ENCODE measurements at places on chromosomes 1 and 21.
A peak's percentile ranks its signal among the peaks of the same experiment; 100 is the strongest.

DNA sequence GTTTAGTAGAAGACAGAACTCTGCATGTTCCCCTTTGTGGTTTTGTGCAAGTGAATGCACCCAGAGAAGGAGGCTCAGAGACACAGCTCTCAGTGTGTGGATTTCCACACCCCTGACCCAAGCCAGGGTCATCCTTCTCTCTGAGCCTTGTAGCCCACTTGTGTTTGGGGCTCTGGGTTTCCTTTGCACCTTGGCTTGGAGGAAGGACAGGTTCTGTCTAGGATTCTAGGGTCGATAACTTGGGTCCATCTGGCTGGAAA lies 27.2 kb downstream of the MYOG start:
- no peak for DNase-seq

DNA sequence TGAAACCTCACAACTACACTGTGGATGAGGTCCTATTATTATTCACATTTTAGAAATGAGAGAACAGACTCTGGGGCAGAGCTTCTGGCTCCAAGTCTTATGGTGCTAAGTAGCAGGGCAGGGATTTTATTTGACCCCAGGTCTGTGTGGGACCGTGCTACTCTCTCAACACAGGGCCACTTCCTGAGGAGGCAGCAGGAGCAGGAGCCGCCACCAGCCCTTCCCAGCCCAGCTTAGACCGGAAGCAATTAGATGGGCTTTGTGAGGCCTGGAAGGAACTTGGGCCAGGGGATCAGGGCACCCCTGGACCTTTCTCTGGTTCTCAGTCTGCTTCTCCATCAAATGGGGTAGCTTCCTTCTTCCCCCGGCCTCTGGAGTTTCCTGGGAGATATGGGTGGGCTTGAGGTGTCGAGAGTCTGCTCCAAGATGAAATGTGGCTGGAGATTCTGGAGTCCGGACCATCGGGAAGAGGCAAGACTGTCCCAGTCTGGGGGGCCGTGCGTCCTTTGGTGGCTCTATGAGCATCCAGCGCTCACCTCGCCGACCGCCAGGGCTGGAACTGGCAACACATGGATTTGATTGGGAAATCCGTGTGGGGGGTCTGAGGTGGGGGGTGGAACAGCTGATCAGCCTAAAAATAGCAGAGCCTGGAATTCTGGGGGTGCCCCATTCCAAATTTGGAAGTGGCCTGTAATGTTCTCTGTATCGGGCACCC lies 136.8 kb downstream of the FOXD2 start:
- no peak for DNase-seq

DNA sequence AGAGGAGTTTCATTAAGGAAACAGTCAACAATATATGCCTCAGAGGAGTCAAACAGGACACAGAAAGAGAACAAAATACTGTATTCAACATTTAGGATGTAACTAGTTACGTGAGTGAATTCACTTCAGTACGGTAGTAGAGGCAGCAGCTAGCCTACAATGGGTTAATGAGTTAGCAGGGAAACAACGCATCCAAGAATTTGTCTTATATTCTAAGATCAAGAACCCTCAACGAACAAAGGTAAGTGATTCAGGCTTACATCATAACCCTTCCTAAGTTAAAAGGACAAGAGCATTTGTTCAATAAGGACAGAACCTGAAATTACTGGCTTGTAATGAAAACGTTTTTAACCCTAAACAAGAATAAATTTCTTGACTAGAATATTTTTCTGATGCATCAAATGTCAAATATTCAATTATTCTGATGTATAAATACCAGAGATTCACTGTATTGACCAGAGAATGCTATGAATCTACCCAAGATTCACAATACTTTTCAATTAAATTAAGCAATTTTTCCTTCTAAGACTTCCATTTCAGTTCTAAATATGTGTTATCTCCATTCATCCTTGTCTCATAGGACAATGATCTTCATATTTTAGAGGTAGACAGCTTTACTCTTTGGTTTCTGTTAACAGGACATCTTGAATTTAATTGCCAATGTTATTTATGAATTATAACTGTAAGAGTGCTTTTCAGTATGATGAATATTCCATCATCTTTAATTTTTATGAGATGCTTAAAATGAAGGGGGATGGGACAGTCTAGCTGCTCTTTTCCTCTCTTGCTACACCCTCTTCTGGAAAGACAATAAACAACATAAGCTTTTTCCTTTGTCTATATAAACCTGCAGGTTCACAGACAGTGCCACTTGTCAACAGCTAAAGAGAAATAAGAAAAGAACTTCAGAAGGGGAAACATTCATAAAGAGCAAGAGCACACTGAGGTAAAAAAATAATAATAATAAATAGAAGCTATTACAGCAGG lies 209.5 kb downstream of the SMYD3 start:
- peak; percentile 67 for DNase-seq

- no peak for DNase-seq
These were observed 3.1 kb upstream of the JAK1 start for GRCh38 chr1:64969305-64970046.

DNA sequence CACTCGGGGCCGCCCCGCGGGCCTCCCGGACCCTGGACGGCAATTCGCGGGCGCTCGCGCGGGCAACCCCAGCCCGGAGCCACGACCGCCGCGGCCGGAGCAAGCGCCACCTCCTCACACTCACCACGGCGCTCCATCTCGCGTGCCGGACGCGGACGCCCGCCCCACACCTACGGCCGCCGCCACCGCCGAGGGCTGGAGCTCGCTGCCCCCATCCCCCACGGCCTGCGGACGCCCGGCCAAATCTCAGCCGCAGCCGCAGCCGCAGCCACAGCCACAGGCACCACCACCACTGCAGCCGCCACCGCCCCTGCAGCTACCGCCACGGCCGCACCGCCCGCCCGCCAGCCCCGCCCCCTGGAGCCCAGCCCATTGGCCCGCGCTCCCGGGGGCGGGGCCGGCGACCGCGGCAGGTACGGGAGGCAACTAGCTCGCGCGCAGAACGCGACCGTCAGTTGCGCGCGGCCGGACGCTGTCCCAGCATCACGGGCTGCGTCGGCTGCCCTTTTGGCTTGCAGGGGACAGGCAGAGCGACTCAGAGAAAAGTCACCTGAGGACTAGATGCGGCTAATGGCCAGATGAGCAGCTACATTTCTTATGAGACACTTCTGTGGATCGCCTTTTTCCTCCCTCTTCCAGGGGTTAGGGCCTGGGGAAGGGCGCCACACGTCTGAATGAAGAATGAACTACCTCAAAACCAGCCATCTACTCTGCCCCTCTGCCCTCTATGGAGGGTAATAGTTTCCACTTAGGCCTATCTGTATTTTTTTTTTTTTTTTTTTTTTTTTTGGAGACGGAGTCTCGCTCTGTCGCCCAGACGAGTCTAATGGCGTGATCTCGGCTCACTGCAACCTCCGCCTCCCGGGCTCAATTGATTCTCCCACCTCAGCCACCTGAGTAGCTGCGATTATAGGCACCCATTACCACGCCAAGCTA lies at the start of gene ARHGAP29:
Gene ARHGAP29 (minus strand): TSS at position 294 of the 936 bp plus-strand sequence. CDS start 5,973 bp downstream, outside the sequence.
- peak; percentile 83 for DNase-seq

GRCh38 chr1:89831462-89832120 lies 10.8 kb downstream of the LRRC8D start:
- DNase-seq = no peak

- no peak for DNase-seq
These were observed 59.8 kb downstream of the LPAR3 start for GRCh38 chr1:84833194-84833593.

GRCh38 chr1:2072109-2072806 lies 22.0 kb downstream of the PRKCZ start:
- no peak for DNase-seq

DNA sequence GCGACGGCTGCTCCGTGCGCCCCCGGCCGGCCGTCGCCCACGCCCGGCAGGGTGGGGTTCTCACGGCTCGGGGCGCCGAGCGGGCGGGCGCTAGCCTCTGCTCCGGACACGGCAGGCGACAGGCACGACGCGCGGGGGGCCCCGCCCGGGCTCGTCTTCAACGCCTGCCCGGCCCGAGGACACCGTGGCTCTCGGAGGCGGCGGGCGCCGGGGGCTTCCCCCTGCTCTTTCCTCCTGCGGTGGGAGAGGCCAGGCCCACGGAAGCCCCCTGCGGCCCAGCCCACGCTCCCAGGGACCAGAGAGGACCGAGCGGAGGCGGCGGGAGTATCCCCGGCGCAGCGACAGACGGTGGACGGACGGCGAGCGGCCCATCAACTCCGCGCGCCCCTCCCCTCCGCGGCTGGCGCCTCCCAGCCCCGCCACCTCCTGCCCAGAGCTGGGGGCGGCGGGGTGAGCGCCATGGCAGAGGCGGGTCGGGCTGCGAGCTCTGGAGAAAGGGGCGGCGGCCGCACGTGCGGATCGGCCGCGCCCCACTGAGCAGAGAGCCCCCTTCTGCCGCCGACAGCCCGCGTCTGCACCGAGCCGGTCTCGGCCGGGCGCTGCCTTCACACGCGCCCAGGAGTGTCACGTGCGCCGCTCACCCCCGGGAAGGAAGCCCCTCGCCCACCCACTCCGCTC lies at the start of the genes SHE and TDRD10:
Gene SHE (minus strand): TSS at position 347 of the 678 bp plus-strand sequence. CDS start 386 bp downstream, outside the sequence.
Gene TDRD10 (plus strand): TSS at position 154 of the 678 bp plus-strand sequence. CDS start 4,685 bp downstream, outside the sequence.
- DNase-seq = no peak

GRCh38 chr1:147270721-147271120 lies 28.2 kb downstream of the CHD1L start:
- no peak for DNase-seq

DNA sequence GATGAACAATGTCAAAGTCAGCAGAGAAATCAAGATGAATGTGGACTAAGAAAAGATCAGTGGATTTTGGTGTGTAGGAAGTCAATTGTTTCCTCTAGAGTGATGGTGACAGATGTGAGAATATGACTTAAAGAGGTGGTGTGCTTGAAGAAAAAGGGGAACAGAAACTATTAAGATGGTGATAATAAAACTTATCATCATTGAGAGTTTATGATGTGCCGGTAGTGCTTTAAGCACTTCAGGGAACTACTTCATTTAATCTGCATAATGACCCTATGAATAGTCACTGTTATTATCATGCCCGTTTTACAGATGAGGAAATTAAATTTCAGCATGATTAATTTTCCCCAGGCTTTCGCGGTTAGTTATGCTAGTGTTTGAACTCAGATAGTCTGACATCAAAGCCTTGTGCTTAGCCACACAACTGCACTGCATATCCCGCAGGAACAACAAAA lies 246.9 kb upstream of the LRRC7 start:
- no peak for DNase-seq

GRCh38 chr1:182446033-182446669 lies 3.8 kb upstream of the RGSL1 start:
- DNase-seq = peak; percentile 31

- DNase-seq = no peak
These were observed 219.2 kb downstream of the RERE start for GRCh38 chr1:8598060-8598724.
